A673 (cell line): ENCODE measurements at places on chromosomes 7 and 10. TPM values are rescaled to one million over a fixed set of nuclear protein-coding genes. Genes with fewer than 3 reads are reported as not detected.

- no peaks in the 10 kb centered on the region for H3K27me3 ChIP-seq
- no peaks in the 10 kb centered on the region for H3K36me3 ChIP-seq
These were observed 38.3 kb downstream of the LYZL2 start for GRCh38 chr10:30591249-30591670.

- no peak overlapping the region for H3K4me3 ChIP-seq
- H3K36me3 ChIP-seq, result no peaks in the 10 kb centered on the region
- no peak for DNase-seq
- no peak overlapping the region for H3K27ac ChIP-seq
- no peaks in the 10 kb centered on the region for H3K27me3 ChIP-seq
These were observed 2.3 kb upstream of the SLC29A3 start for GRCh38 chr10:71316786-71317160.

MYH16 gene
- total RNA-seq, result not detected in 2 replicates

GRCh38 chr7:23290993-23291392 is 8.1 kb upstream of the MALSU1 start:
- H3K4me1 ChIP-seq, result no peaks in the 10 kb centered on the region
- no peak for DNase-seq
- H3K36me3 ChIP-seq, result no peaks in the 10 kb centered on the region

- H3K27me3 ChIP-seq, result no peaks in the 10 kb centered on the region
- no peaks in the 10 kb centered on the region for H3K36me3 ChIP-seq
- no peak for DNase-seq
- peaks cover 9% of the 10 kb centered on the region for H3K4me1 ChIP-seq
- H3K27ac ChIP-seq, result no peak overlapping the region
These were observed 242.7 kb downstream of the FOXP2 start for GRCh38 chr7:114657279-114657678.

AZGP1 gene
- not detected in 2 replicates for total RNA-seq

GRCh38 chr7:44608916-44609648 is 2.7 kb downstream of the OGDH start:
- no peak overlapping the region for H3K4me3 ChIP-seq
- H3K27ac ChIP-seq, result no peak overlapping the region
- H3K4me1 ChIP-seq, result peaks cover 6% of the 10 kb centered on the region
